Brain (organoid and tissue), 16 donors: ENCODE measurements at places on chromosomes 1 and 21. TPM values are rescaled to one million over a fixed set of nuclear protein-coding genes. Genes with fewer than 3 reads are reported as not detected.

The RIMKLA gene
- polyA plus RNA-seq: 29.9 TPM

The SLC44A3 gene
- 3.9 TPM for polyA plus RNA-seq

The PTPRC gene
- 0.76 TPM for polyA plus RNA-seq

The ANKRD34A gene
- polyA plus RNA-seq: 7.3 TPM

The KRTAP19-1 gene
- not detected for polyA plus RNA-seq

The MAP3K21 gene
- polyA plus RNA-seq: 0.49 TPM

The PDZK1 gene
- polyA plus RNA-seq: not detected

The KCNJ15 gene
- 0.73 TPM for polyA plus RNA-seq

The S100A3 gene
- 0.71 TPM for polyA plus RNA-seq
